MV-4-11 (cell line): ENCODE measurements at places on chromosomes 11 and 22.

- no peak for DNase-seq
These were observed 212.0 kb downstream of the CSNK2A3 start for GRCh38 chr11:11141065-11141464.

DNA sequence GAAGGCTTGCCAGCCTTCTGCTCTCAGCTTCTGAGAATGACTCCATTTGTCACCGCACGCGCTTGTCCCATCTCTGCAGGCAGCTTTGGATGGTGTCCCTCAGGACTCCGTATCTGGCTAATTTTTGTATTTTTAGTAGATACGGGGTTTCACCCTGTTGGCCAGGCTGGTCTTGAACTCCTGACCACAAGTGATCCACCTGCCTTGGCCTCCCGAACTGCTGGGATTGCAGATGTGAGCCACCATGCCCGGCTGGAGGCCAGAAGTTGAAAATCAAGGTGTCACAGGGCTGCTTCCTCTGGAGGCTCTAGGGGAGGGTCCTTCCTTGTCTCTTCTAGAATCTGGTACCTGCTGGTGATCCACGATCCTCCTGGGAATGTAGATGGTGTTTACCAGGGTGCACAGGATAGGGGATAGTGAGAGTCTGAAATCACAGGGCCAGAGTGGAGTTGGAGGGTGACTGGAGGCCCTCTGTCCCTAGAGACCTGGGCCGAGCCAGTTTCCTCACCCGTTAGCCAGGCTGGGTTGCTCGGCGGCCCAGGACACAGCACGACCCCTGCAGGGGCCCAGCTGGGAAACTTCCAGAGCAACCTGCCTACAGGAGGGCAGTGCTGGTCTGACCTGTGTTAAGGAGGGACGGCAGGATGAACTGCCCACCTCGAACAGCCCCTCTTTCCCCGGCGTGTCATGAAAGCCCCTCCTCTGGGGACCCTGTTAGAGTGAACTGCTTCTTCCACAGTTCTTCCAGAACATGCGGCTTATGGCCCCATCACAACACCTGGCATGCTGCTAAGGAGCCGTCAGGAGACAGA, 48.9 kb upstream of the SHANK2 start:
- DNase-seq, result no peak

DNA sequence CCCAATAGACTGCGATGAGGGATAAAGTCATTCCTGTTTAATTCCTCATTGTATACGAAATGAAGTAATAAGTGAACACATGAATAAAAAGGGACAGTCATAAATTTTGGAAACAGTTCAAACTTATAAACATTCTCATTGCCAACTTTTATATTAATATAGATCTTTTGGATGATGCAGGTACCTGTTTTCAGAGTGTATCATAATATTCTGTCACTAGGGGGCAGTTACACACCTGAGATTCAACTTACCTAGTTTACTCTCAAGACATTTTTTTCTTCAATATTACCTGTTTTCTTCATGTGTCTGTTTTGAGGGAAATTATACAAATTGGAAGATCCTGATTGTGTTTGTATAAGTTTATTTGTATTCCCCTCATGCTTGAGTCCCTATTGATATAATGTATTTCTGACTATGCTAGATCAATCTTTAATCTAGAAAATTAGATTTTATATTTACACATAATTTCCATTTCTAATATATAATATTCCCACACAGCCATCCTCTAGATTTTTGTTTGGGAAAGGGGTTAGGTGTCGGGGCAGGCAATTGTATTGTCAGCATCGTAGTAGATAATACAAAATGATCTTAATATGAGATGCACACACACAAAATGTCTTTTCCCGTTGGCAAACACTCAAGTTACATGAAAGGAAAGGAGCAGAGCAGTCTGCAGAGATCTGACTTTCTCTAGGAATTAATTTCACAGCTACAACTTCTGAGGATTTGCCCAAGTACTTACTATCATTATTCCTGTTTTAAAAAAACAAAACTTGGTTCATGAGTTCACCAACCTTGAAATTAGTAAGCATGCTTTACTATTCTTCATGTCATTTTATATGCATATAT, 18.4 kb downstream of the FDX1 start:
- DNase-seq, result no peak

GRCh38 chr11:9691865-9692264, 28.0 kb downstream of the SWAP70 start:
- DNase-seq, result peak; percentile 41

- DNase-seq, result no peak
These were observed 77.7 kb downstream of the GAB2 start for GRCh38 chr11:78339945-78340344.

- peak; percentile 100 for DNase-seq
These were observed 521.9 kb downstream of the INSC start for GRCh38 chr11:15636521-15637089.

- no peak for DNase-seq
These were observed 66.0 kb upstream of the ZBED5 start for GRCh38 chr11:10923882-10924281.
